RKO (cell line): ENCODE measurements at places on chromosomes 3 and 15.

DNA sequence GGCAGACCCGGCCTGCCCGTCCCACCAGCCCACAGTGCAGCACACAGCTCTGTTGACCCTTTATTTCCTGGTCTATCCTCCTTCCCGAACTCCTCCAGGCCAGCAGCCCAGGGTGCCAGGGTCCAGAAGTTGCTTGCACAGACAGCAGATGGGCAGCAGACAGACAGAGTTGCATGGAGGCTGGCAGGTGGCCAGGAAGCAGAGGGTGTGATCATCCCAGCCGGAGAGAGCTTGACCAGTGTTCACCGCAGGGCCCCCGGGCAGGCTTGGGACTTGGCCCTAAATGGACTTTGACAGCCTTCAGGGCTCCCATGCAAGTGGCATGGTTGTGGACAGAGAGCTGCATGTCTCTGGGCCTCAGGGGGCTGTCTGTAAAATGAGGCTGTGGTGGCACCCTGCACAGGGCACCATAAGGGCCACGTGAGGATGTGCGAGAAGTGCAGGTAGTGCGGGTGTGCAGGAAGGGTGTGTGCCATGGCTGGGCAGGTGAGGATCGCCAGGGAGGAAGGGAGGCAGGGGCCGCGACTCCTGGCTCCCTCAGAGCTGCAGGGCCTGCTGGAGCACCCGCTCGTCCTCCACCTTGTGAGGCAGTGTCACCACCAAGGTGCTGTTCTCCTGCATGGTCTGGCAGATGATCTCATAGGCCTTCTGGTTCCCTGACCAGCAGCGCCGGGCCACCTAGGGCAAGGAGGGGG is 6.3 kb upstream of the ZXDC start:
- no peak for DNase-seq

GRCh38 chr15:32909431-32909830 is 191.6 kb downstream of the GREM1 start:
- DNase-seq = no peak

GRCh38 chr3:24343084-24343783 is 151.4 kb downstream of the THRB start:
- DNase-seq = no peak

- no peak for DNase-seq
Observed at GRCh38 chr3:146407956-146408355, 61.4 kb downstream of the PLSCR2 start.

- DNase-seq = no peak
Observed at GRCh38 chr3:71673486-71673885, 51.7 kb downstream of the EIF4E3 start.
